ENCODE measurements at places on chromosomes 4 and X.

- DNase-seq, result no peak
These were observed 94.3 kb downstream of the ANAPC10 start for GRCh38 chr4:145003675-145004074.

DNA sequence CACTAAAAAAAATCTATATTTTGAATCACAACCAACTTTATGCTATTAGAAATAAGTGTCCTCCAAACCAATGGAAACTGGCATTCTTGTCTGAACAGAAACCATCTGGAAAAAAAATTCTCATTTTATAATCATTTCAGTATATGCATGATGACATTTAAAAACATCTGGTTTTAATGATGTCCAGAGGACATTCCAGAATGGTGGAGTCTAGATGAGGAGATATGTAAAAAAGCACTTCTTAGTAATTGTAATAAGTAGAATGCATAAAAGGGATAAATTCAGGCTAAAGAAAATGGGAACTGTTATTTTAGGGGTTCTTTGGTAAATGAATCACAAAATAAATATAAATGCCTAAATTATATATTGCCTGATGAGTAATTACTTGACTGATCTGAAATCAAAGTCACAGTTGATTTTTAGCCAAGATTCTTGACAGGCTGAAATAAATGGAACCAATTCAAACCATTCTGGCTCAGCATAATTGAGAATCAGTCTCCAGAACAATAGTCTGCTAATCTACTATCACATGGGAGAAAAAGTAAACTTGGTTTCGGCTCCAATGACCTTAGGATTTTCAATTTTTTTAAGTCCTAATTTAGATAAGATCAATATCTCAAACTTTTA, 636.6 kb downstream of the FAT4 start:
- DNase-seq, result no peak

DNA sequence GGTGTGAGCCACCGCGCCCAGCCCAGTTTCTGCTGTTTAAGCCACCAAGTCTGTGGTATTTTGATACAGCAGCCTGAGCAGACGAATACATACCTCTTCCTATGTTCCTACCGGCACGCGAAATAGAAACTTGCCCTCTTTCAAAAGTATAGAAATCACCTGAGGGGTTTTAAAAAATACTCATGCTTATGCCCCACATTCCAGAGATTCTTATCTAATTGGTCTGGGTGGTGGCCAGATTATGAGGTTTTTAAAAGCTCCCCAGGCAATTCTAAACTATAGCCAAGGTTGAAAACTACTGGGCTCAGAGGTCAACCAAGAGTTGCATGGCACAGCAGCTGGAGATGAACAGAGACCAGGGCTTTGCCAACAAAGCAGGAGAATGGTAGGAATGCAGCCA, 24.9 kb upstream of the HUWE1 start:
- peak; percentile 77 for DNase-seq

DNA sequence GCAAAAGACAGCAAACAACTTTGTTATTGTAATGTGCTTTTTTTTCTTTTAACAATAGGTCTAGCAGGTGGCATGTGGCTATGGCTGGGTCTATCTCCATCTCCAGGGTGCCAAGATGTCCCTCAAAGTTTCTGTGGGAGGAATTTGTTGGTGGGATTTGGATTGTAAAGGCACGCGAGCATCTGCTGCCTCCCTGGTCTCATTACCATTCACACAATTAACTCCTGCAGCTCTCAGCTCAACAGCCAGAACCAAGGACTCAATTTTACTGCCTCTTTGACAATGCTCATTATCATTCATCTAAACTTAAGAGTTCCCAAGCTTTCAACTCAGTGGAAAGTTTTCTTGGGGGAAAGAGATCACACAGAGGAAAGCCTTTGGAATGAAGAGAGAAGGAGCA, 10.9 kb upstream of the PCDH18 start:
- DNase-seq, result no peak

DNA sequence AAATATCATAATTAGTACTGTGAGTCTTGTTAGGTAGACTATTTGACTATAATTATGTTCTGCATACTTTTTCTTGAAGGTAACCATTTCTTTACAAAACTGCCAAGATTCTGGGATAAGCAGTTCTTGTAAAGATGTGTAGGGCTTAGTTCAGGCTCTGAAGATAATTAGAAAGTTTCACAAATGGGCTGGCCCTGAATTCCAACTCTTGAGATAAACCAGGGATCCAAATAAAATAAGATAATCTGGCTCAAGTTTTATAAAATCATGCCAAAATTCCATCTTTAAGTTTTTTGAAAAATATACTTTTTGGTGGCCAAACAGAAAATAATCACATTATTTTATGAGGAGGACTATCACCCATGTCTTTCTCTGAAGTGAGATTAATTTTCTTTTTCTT, 35.5 kb upstream of the GLRB start:
- DNase-seq, result no peak

- peak; percentile 40 for DNase-seq
These were observed 21.4 kb downstream of the MAGEB17 start for GRCh38 chrX:16188687-16189086.

GRCh38 chr4:6767386-6767747, 15.2 kb upstream of the KIAA0232 start:
- peak; percentile 27 for DNase-seq
